ENCODE measurements at places on chromosomes 5 and 9.

- no peak for DNase-seq
Observed at GRCh38 chr5:44847206-44847852, 38.6 kb downstream of the MRPS30 start.

GRCh38 chr5:29794141-29794787, 1399.2 kb upstream of the CDH6 start:
- no peak for DNase-seq

GRCh38 chr9:85114799-85115198, 445.3 kb downstream of the NTRK2 start:
- DNase-seq: no peak

GRCh38 chr9:127107929-127108876, 14.2 kb downstream of the ANGPTL2 start:
- no peak for DNase-seq

- no peak for DNase-seq
Observed at GRCh38 chr5:40784027-40784653, 14.0 kb downstream of the PRKAA1 start.

DNA sequence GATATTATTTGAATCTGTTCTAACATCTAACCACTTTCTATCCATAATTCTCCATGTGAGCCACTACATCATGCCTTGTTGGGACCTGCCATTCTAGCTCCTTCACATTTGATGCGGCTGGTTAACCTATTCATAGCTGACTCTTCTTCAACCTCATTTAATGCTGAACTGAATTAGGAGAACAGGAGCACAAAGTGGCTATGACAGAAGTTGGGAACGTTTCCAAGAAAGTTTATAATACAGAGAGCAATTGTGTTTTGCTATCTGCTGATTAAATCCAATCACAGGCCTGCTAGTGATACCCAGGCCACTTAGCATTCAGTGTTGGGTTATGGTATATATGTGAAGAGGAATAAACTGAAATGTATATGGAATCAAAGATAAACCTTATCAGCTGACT, 440.3 kb downstream of the PTPRD start:
- DNase-seq: no peak

DNA sequence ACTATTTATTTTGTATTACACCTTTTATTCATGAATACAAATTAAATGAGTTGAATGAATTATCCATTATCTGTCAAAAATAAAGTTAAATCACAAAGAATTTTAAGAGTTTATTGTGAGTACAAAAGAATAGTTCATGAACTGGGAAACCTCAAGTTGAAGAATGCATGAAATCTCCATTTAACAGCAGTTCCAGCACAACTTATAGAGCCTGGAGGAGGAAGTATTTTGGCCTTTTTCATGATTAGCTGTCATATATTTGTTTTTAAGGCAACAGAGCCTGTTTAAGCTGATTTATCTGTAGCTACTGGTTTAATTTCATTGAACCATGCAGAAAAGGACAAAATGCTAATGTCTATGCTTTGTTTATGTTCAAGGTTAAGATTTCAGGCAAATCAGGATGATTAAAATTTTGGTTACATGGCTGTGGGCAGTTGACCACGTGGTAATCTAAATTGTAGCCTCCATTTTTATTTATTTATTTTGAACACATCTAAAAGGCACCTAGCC, 12.2 kb downstream of the SPINK1 start:
- no peak for DNase-seq

GRCh38 chr5:147901599-147902039, 4.7 kb downstream of the C5orf46 start:
- DNase-seq: no peak

GRCh38 chr9:128828719-128829452, 708 bp downstream of the SPOUT1 start:
- no peak for DNase-seq

DNA sequence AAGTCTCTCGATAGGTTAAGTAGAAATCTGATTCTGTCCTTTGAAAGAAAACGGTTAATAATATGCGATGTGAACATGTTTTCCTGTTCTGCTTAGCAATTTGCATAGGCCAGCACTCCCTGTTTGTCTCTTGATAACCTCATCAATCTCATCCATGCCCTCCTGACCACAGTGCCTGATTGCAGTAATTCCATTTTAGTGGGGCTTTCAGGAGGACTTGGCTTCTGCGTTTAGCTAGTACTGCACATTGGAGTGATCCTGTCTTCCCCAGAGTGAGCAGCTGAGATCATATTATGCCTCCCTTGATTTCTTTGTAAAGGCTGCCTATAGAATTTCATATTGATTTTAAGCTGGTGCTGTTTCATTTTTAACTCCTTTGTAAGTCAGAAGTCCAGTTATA, 335.9 kb upstream of the ISL1 start:
- no peak for DNase-seq

DNA sequence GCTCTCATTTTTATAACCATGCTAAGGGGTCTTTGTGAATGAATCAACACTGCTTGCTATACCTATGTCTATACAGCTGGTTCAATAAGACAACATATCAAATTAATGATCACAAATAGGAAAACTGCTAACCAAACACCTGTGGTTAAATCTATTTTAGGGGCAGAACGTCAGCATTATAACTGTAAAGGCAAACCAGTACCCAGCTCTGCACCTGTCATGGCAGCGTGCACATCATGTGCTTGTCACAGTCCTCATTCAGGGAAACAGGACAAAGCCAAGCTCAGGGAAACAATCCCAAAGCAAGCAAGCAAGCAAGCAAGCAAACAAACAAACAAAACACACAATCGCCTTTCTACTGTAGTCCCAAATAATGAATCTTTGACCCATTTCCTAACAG, 277.7 kb upstream of the DAP start:
- DNase-seq: no peak

DNA sequence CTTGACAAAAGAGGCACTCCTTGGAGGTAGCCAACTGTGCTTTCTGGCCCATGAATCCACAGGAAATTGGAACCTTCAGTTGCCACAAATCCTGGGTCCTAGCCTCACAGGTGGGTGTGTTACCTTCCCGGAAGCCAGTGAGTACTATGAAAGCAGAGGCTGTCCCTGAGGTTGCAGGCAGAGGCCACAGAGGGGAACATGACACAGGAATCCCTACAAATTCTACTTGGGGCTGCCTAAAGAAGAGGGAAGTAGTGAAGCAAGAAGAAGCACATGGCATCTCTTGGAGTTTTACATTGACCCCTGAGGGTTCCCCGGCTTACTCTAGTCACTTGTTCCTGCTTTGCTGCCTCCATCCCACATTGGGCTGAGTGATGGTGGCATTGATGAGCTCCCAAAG, 2.6 kb downstream of the SLC22A5 start:
- DNase-seq: no peak

All from activated naive CD8-positive, alpha-beta T cell treated with anti-CD3 and anti-CD28 coated beads, Interleukin-2, amount 50 U/mL, for 16 hours (primary cell).